ENCODE measurements at places on chromosomes 13 and 19.

GRCh38 chr13:46679369-46680120 is 117.4 kb downstream of the ESD start:
- peak; percentile 82 for DNase-seq

DNA sequence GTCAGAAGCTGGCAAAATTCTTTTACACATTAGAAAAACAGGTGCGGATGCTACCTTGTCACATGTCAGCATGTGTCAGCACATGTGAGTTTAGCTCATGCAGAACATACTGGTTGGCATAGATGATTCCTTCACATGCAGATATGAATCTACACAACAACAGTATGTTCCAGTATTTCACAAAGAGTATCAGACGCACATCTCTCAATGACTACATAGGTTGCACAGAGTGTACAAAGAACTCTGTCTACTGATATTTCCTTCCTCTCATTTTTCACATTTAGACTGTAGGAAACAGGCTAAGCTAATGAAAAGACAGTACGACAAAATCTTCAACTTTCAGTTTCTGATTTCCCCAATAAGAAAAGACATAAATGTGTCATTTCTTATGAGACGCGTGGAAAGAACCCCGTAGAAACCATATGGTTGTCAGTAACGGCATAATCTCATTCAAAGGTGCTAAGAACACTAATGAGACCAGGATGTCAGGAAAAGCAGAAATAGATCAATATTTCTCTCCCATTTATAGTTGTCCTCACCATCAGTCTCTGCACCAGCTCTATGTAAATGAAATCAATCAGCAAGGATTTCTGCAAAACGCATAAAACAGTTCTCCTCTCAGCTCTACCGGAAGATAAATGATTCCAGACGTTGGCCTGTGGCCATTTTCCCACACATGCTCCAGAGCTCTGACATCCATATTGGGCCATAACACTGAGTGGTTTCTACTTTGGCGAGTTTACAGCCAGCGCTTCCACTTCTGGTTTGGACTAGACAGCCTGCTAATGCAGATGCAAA is 81.2 kb downstream of the STARD13 start:
- DNase-seq = peak; percentile 31

GRCh38 chr13:35208587-35208986 is 266.5 kb downstream of the NBEA start:
- no peak for DNase-seq

- DNase-seq = no peak
These were observed 11.6 kb downstream of the ZNF160 start for GRCh38 chr19:53091413-53092254.

DNA sequence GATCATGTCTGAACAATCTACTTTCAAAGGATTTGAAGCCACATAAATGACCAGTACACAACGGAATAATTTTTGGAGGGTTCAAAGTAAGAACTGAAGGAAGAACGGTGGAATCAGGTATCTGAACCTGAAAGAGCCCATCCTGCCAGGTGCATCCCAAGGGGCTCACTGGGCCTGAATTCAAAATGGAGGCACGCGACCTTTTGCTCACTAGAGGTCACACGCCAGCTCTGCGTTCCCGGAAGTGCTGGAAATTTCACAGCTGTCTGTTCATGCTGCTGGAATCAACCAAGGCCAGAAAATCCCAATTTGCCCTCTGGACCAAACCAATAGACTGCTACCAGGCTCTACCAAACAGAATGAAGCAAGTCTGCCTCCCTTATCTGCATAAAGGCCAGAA is 4.2 kb upstream of the RASA3 start:
- no peak for DNase-seq

DNA sequence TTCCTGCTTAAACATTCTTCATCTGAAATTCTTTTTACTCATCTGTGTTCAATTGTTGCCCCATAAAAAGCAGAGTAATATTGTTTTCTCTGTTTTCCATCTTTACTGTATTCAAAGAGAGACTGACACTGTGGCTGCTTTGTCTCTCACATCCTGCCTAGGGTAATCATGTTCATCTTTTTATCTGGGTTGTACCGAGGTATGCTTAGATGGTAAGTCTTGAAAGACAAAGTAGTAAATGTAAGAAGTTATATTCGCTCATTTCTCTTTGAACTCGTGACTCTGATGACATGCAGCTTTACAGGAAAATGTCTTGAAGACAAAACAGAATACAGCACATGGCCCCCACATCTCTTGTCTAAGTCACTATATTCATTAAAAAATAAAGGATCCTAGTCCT is 20.0 kb upstream of the CYSLTR2 start:
- DNase-seq = no peak

GRCh38 chr19:5851302-5851701 is at the start of gene FUT3:
Gene FUT3, minus strand, starts transcription at chr19:5851449.
- peak; percentile 66 for DNase-seq

DNA sequence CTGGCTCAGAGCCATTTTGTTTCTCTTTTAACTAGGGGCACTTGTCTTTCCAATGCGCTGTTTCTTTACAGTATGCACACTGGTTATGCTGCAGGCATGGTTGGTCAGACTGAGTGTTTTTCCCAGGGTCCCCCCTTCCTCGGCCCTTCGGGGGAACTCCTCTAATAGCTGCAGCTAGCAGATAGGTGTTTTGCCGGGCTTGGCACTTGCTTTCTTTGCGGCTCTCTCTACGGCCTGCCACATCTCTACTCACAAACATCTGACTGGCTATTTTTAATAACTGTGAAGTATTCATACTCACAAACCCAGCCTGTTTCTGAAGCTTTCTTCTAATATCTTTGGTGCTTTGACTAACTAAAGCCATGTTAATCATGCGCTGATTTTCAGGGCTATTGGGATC is 89.4 kb downstream of the SLC25A15 start:
- no peak for DNase-seq

GRCh38 chr13:114145256-114145655 is 12.8 kb upstream of the RASA3 start:
- no peak for DNase-seq

DNA sequence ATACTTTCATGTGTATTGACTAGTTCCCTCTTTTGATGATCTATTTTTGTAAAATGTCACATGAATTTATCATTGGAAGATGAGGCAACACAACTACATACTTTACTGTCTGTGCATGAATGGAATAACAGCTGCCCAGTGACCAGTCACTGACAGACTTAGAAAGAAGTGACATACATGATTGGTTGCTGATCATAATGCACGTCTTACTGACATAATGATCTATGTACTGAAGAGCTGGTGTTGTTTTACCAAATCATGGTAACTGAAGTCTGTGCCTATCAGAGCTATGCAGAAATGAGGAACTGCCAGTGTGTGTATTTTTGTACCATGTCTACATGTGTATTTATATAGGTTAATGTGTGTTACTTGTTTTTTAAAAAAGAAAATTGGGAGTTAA is 26.5 kb downstream of the GPR18 start:
- no peak for DNase-seq

- DNase-seq = no peak
These were observed 16.0 kb downstream of the TMEM272 start for GRCh38 chr13:51828730-51829567.

- peak; percentile 87 for DNase-seq
These were observed 16.1 kb upstream of the USP29 start for GRCh38 chr19:57103573-57104277.

- no peak for DNase-seq
These were observed 4.9 kb upstream of the TEX26 start for GRCh38 chr13:30927595-30927994.

GRCh38 chr13:107824635-107825034 is 390.7 kb downstream of the LIG4 start:
- DNase-seq = no peak

- no peak for DNase-seq
These were observed 396.7 kb downstream of the RFC3 start for GRCh38 chr13:34214686-34215085.

- no peak for DNase-seq
These were observed 285.8 kb downstream of the MYO16 start for GRCh38 chr13:108915095-108915633.

GRCh38 chr13:106493533-106494220 is 41.8 kb downstream of the EFNB2 start:
- no peak for DNase-seq

- DNase-seq = no peak
These were observed 42.3 kb downstream of the DEDD2 start for GRCh38 chr19:42174958-42175734.

GRCh38 chr13:77000475-77000874 is 8.6 kb downstream of the CLN5 start:
- DNase-seq = no peak

GRCh38 chr13:40175639-40176038 is 490.8 kb downstream of the FOXO1 start:
- DNase-seq = no peak

DNA sequence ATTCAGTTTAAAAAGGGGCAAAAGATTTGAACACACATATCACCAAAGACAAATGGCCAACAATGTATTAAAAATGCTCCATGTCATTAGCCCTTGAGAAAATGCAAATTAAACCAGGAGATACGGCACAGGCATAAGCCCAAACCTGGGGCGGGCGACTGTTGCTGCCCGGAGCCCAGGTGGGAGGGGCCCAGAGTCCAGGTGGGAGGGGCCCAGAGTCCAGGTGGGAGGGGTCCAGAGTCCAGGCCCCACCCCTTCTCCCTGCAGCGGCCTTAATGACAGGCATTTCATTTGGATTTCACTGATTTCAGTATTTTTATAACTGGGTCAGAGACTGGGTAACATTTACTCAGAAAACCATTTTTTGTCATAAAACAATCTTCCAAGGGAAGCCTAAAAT is 78.2 kb downstream of the RASA3 start:
- no peak for DNase-seq

- DNase-seq = peak; percentile 55
These were observed 8.2 kb downstream of the IL4I1 start for GRCh38 chr19:49888510-49888824.

DNA sequence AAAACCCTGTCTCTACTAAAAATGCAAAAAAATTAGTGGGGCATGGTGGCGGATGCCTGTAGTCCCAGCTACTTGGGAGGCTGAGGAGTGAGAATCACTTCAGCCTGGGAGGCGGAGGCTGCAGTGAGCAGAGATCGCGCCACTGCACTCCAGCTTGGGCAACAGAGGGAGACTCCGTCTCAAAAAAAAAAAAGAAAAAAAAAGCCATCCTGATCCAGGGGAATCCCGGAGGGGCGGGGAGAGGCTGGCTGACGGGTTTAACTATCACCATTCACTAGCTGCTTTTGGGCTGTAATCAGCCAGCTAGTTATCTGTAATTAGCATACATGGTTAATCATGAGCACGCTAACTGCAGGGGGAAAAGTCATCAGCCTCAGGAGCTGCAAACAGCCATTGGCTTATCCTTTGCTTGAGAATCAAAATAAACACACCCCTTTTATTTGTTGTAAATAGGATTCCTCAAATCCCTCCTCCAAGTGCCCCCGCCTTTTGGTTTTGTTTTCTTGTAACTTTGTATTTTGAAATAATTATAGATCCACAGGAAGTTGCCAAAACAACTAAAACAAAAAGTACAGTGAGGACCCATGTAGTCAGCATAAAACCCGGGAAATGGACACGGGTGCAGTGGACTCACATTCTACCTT is 9.6 kb downstream of the FSD1 start:
- no peak for DNase-seq

GRCh38 chr19:50666346-50667176 is 17.3 kb downstream of the C19orf81 start:
- no peak for DNase-seq

DNA sequence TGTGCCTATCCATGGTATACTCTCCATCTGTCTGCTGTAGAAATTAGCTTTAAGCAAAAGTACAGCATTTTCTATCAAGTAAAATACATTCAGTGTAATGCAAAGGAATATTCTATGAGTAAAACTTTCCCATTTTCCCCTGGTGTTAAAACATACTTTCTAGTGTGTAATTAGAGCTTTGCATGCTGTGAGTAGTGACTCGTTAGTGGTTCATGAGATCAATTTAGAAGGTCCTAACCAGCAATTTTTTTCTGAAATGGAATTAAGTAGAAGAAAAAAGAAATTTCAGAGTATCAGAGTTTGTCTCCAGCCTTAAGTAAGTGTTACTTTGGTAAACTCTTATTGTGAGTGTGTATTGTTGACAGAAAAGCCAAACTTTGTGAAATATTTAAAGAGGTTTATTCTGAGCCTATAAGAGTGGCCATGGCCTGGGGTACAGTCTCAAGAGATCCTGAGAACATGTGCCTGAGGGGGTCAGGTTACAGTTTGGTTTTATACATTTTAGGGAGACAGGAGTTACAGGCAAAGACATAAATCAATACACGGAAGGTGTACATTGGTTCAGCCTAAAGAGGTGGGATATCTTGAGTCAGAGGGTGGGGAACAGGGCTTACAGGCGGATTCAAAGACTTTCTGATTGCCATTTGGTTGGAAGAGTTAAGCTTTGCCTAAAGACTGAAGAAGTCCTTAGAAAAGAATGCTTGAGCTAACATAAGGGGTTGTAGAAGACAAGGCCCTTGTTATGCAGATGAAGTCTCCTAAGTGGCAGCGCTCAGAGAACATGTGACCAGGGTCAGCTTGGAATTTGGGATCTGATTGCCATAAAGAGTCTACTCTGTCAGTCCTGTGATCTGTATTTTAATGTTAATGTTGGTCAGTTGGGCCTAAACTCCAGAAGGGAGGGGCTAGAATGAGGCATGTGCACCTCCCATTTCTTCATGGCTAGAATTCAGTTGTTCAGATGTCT is 25.5 kb downstream of the FAM187B start:
- DNase-seq = no peak

- no peak for DNase-seq
These were observed 65.6 kb downstream of the UFM1 start for GRCh38 chr13:38415233-38415632.

DNA sequence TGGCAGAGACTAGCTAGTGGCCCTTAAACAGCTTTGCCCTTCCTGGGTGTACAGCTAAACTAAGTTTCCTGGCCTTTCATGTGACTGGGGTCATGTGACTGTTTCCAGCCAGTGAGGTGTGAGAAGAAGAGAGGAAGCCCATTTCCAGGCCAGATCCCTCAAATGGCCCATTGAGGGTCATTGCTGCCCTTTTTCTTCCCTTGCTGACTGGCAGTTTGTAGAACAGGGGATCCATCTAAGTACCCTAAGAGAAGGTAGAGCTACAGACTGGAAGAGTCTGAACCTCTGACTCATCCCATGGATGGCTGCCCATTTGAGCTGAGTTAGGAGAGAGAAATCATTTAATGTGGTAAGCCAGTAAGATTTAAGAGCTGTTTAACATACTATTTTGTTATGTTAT is 2.8 kb downstream of the SWSAP1 start:
- peak; percentile 41 for DNase-seq

- DNase-seq = no peak
These were observed 54.0 kb downstream of the KCNRG start for GRCh38 chr13:50069261-50069660.

Measured in stomach (tissue), 19 donors.